ENCODE measurements at places on chromosomes 7 and 10.

GRCh38 chr10:129334266-129334665 lies 132.8 kb upstream of the MGMT start:
- DNase-seq = no peak

DNA sequence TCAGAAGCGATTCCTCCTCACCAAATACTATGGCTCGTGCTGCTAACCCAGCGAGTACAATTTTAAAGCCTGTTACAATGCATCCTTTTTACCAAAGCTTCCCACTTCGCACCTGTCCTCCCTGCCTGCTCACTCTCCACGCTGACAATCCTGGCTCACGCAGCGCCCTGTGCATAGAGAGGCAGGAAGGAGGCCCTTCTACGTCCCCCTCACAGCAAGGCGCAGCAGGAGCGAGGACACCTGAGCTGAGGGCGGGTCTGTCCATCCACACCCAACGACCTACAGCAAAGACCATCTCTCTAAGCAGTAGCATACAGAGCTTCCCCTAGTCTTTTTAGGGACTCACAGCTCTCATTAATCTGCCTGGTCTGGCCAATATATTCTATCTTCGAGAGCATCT lies 46.0 kb downstream of the MKI67 start:
- DNase-seq = no peak

DNA sequence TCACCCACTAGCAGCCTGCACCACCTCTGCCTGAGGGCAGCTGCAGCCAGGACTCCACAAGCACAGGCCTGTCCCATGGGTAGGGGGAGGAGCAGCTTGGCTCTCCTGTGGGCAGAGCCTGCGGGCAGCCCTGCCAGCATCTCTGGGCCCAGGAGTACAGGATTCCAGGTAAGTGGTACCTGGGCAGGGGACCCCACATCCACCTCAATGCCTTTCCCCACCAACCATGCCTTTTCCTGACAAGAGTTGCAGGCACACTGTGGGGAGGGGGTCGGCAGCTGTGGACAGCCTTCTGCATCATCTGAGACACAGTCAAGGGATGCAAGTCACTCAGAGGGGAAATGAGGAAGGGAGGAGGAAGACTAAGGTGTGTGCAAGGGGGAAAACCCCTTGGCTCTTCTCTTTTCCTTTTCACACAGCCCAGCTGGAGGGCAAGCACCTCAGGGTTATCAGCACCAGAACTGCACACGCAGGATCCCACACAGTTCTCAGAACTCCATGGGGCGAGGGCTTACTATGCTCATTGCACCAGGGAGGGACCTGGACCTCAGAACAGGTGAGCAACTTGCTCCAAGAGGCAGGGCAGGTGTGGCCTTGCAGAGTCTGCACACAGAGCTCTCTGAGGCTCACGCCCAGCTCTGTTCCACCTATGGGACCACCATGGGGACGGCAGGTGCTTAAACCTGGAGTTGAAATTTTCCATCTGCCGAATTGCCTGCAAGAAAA lies 16.5 kb upstream of the ANTXRL start:
- DNase-seq = no peak

- DNase-seq = no peak
These were observed 26.3 kb downstream of the FIGNL1 start for GRCh38 chr7:50423860-50424259.

DNA sequence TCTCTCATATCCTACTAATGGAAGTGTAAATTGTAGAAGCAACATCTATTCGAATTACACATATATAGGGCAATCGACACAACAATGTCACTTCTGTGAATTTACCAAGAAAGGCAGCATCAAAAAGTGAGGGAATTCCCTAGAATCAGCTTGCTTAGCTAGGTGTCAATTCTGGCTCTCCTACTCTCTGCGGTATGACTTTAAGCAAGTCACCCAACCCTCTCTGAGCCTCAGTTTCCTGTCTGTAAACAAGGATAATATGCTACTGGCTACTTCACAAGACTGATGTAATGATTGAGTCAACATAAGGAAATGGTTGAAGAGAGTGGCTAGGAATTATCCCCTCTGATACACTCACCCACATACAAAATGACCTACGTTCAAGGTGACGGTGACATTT lies 19.4 kb downstream of the CCDC6 start:
- peak; percentile 35 for DNase-seq

DNA sequence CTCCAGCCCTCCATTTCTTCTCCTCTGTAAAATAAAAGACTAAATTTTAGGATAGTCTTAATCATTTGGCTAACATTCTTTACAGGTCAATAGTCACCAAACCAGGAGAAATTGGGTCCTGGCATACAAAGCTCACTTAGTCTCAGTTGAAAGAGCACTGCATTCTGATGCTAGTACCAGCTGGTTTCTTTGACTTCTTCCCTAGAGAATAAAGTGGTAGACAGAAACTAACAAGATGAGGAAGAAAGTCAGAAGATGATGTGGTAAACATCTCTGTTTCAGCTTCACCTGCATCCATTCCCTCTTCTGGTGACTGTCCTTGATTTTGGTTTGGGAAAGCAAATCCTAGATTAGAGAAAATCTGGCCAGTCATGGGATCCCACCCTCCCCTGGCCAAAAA lies 37.2 kb downstream of the NKX2-3 start:
- DNase-seq = no peak

DNA sequence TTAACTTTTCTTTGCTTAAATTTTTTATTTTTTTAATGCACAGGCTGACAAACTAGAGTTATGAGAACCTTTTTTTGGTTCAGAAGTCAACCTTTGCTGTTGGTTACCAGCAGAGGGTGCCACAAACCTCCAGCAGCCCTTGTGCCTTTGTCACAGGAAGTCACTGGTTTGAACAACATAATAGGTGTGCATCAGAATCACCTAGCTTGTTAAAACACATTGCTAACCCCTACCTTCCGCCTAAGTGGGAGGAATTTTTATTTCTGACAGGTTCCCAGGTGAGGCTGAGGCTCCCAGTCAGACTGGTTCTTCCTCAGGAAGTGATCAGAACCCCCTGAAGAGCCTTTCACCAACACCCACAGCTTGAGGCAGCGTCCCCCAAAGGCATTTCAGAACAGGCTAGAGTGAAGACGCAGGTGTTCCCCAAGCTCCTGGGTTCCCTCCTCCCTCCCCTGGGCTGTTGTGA lies 22.6 kb upstream of the VDAC2 start:
- peak; percentile 78 for DNase-seq

- DNase-seq = peak; percentile 20
These were observed 15.5 kb upstream of the SLC18A3 start for GRCh38 chr10:49594594-49594993.

GRCh38 chr10:2925631-2926030 lies 141.7 kb upstream of the PFKP start:
- DNase-seq = no peak

DNA sequence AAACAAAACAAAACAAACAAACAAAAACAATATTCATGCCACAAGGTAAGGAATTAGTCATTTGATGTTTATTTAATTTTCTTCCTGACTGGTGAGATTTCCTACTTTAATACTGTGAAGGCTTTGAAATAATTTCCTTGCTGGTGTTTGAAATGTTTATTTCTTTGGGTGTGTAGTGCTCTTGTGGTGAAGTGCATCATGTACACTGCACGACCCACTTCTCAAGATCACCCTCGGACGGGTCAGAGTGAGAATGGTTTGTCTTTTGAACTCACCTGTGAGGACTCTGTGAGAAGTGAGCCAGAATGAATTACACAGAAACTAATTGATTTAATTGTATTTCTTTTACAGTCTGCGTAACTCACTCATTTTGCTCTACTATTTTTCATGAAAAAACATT lies 1211.5 kb downstream of the SORCS1 start:
- no peak for DNase-seq

All from CD4-positive, alpha-beta T cell treated with Interleukin-15 for 4 hours (primary cell).